ENCODE measurements at places on chromosomes 1 and 21. TPM values are rescaled to one million over a fixed set of nuclear protein-coding genes. Genes with fewer than 3 reads are reported as not detected.

Gene LCE2B
- total RNA-seq = not detected

Gene CAMK2N1
- total RNA-seq = 7.2 TPM

Gene ERVH48-1
- total RNA-seq = not detected

Gene MYCL
- total RNA-seq = 10.3 TPM

Gene RAB25
- 48.7 TPM for total RNA-seq

Gene KIF17
- total RNA-seq = 1.7 TPM

Gene FAM78B
- total RNA-seq = under 0.01 TPM

Gene PRR9
- total RNA-seq = 2.1 TPM

Gene GALE
- 68.0 TPM for total RNA-seq

Gene SLC44A5
- 2.5 TPM for total RNA-seq

Gene UBL4B
- total RNA-seq = not detected

Gene PRMT6
- 19.1 TPM for total RNA-seq

Gene PIK3R3
- total RNA-seq = 16.7 TPM

Gene LCE6A
- total RNA-seq = not detected

Gene PPIAL4G
- total RNA-seq = not detected

Gene CFHR3
- total RNA-seq = not detected

Gene TEKT2
- under 0.01 TPM for total RNA-seq

Gene PRAMEF20
- total RNA-seq = not detected

Gene RPTN
- total RNA-seq = 1.7 TPM

Gene CHI3L1
- 3.1 TPM for total RNA-seq

Data from nasal cavity respiratory epithelium epithelial cell of viscerocranial mucosa (primary cell).